ENCODE measurements at places on chromosomes 2 and 18.

- DNase-seq = no peak
These were observed 15.0 kb downstream of the GPR45 start for GRCh38 chr2:105256431-105257047.

DNA sequence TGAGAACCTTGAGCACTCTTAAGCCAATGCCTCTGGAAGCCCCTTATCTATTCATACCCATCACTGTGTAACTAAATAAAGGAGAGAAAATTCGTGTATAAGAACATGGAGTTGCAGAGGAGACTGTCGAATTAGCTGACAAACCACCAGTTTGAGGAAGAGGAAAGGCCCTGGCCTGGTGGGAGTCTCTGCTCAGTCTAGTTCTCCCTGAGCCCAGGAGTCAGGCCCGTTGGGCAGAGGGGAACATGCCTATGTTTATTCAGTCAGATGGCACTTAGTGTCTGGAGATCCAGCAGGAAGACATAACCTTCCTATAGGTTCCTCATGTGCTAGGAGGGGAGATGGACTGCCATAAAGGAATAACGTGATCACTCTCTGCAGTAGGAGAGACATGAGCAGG is 60.3 kb downstream of the MGAT5 start:
- no peak for DNase-seq

- no peak for DNase-seq
These were observed 318.9 kb downstream of the CNTNAP5 start for GRCh38 chr2:124343827-124344498.

DNA sequence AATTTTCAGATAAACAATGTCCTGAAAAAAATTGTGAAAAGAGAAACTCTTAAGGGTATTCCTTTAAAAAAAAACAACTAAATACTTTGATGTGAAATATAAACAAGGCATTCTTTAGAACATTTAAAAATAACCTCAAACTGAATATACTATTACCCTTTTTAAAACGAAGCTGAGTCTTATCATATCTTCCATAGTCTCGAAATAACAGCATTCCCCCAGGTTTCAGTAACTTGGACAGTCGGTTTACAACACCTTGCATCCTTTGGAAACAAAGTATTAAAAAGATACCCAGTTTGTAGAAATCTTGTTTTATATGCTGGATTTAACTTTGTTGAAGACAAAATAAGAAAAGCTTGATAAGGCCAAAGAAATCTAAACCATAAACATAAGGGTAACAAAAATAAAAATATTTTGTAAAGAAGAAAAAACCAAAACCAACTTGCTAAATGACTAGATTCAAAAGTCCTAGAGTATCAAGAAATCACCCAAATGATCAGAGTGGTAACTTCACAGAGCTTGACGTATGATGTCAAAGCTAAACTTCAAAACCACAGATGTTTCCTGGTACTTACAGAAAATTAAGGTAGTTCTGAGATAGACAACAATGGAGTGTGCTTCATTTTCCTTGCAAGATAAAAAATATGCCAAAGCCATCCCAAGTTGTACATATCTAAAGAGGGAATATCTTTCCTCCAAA is 107.8 kb downstream of the METTL8 start:
- DNase-seq = no peak

GRCh38 chr2:19573784-19574183 is 215.4 kb upstream of the OSR1 start:
- no peak for DNase-seq

- DNase-seq = peak; percentile 46
These were observed 26.9 kb upstream of the DTNB start for GRCh38 chr2:25700221-25700660.

- no peak for DNase-seq
These were observed 25.2 kb downstream of the TOGARAM2 start for GRCh38 chr2:29006092-29006979.

DNA sequence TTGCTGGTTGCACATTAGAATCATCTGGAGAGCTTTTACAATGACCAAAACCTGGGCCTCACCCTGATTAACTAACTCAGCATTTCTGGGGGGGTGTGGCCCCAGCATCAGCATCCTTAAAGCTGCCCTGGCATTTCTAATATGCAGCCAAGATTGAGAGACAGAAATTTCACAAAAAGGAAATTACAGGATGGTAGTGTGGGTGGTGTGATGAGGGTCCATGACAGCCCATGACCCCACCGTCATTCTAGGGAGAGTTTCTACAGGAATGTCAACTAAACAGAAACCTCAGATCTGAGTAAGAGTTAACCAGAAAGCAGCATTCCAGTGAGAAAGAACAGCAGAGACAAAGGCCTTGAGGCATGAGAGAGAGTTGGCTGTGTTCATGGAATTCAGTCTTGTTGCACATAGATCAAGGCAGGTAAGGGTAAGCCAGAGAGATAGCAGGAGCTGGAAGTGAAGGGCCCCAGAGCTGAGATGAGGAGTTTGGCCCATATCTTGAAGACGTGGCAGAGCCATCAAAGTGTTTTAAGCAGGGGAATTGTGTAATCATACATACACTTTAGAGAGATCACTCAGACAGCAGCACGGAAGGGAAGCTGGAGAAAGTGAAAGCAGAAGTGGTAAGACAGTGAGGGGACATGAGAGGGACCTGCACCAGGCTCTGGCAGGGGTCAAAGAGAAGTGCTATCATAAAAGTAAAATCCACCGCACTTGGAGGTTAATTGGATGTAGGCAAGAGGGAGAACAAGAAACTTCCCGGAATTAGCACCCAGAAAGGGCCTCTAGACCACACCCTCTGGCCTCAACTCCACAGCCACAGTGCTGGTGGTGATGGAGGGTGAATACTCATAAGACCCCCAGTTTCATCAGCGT is 7.8 kb upstream of the TRABD2A start:
- DNase-seq = no peak

DNA sequence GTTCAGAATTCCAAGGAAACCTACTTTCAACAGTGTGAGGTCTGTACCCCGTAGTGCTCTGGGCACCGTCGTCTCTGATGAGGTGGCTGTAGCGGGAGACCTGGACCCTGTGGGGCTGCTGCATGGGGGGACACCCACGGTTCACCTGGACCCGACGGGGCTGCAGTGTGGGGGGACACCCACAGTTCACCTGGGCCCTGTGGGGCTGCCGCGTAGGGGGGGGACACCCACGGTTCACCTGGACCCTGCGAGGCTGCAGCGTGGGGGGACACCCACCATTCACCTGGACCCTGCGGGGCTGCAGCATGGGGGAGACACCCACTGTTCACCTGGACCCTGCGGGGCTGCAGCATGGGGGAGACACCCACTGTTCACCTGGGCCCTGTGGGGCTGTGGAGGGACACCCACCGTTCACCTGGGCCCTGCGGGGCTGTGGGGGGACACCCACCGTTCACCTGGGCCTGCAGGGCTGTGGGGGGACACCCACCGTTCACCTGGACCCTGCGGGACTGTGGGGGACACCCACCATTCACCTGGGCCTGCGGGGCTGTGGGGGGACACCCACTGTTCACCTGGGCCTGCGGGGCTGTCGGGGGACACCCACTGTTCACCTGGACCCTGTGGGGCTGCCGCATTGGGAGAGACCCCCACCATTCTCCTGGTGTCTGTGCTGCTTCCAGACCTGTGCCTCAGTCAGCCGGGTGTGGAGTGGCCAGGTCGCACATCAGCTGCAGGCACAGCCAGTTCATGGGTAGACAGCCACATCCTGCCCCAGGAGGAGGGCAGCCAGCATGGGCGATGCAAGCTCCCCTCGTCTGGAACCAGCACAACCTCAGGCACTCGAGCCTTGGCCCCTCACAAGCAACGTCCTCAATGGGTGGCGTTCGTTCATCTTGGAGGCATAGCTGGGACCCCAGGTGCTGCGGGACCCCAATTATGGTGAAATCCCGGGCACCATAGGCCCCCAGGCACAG is 114.5 kb downstream of the TMEM18 start:
- DNase-seq = no peak

DNA sequence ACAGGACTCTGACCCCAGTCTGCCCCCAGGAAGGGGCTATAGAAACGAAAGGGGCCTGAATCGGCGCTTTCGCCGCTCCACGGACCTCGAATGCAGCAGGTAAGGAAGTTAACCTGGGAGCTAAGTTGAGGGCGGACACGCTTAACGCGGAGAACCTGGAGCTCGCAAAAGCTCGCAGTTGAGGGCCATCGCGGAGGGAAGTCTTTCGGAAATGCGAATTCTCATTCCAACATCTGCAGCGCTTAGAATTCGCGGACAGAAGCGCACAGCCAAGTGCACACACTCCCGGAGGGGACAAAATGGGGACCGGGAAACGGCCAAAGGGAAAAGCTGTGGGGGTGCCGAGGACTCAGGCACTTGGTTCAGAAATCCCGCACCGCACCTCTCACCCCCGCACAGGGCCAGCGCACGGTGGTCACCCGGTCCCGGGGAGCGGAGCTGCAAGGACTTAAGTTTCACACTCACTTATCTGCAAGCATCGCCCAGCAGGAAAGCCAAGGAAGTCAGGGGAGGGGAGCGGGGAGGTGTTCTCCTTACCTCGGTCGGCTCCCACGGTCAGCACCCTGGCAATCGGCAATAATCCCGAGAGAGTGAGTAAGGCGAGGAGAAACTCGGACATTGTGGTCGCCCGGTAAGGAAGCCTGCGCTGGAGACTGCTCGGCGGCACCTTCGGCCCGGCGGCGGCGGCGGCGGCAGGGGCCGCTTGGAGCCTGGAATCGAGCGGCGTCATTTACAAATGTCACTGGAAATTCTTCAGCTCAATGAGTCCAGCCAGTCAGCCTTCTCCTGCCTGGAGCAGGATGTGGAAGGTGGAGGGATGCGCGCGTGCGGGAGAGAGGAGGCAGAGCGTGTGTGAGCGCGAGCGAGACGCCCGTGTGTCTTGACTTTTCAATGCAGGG is 456 bp downstream of the LRP1B start:
- peak; percentile 12 for DNase-seq
